Fibroblast of skin of abdomen (primary cell): ENCODE measurements at places on chromosomes 1 and 21.

DNA sequence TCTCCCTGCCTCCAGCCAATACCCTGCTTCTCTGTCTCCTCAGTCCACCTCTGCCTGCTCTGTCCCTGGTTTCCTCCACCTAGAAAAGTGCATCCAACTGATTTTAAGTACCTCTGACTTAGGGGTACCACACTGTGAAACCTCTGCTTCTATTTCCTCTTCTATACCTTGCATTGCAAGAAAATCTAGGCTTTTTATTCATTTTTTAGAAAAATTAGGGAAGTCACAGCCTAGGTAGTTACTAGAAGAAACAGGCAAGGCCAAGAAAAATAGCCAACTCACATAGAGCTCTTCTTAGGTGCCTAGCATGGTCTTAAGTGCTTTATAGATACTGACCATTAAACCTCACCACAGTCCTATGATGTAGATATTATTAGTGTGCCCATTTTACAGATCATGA is 39.1 kb downstream of the HIVEP3 start:
- no peak for DNase-seq

DNA sequence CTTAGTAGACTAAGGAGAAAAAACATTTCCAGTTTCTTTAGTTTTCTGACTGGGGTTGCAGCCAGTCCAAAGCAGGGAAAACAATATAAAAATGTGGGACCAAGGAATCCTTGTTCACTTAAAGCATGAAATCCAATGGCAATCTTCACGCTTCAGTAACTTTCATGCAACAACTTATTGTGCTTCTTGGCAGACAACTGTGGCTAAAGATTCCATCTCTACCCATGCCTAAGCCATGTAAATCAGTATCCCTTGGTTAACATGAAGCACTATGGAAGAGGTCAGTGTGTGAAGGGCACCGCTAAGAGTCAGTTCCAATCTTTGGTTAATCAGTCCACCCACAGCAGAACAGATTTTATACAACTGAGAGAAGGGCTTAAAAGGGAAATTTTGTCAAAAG is 201.8 kb upstream of the GREM2 start:
- DNase-seq, result no peak

GRCh38 chr1:9340864-9341263 is 48.2 kb downstream of the SPSB1 start:
- no peak for DNase-seq

GRCh38 chr1:16907870-16908758 is 12.3 kb downstream of the RNU1-2 start:
- DNase-seq, result no peak

GRCh38 chr1:93878501-93878888 is 511 bp downstream of the DNTTIP2 start:
- no peak for DNase-seq

- no peak for DNase-seq
Observed at GRCh38 chr1:211896958-211897357, 66.4 kb upstream of the LPGAT1 start.

DNA sequence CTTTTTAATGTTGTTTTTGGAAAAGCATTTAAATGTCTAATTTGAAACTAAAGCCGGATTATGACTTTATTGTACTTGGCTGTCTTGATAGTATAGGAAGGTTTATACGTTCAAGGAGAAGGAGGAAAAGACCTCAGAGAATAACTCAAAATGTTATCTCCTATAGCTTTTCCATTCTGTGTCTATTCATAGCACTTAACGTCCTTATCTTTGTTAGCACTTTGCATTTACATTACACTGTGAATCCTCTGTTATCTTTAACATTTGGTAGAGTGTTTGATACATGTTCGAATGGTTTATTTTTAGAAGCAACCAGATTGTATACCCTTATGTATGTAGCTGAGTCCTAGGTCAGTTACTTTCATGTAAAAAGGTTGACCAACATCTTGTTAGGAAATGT is 50.8 kb upstream of the PODN start:
- DNase-seq, result no peak

DNA sequence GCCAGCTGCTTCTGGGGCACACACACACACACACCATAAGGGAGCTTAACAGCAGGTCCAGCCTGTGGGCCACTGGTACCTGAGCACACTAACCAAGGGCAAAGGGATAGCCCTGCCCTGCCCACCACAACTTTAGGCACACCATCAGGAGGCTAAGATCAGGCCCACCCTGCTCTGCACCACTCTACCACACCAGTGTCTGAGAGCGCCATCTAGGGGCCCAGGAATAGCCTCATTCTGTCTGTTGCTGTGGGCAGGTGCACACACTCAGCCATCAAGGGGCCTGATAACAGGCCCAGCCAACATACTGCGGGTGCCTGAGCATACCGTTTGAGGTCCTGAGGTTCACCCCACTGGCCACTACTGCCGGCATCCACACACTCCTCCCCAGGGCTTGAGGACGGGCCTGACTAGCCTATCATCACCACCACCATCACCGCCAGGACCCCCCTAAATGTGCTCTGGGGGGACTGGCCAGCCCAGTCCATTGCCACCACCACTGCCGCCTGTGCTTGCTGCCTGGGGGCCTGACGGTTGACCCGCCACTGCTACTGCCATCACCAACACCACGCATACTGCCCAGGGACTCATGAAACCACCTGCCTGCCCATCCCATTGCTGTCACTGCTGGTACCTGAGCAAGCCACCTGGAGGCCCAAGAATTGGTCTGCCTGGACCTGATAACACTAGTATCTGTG is 31.3 kb downstream of the NSL1 start:
- DNase-seq, result no peak

- no peak for DNase-seq
Observed at GRCh38 chr1:22569269-22569668, 6.0 kb downstream of the EPHA8 start.

- no peak for DNase-seq
Observed at GRCh38 chr21:40242586-40243265, 375.5 kb downstream of the PCP4 start.

GRCh38 chr1:48697066-48697707 is 79.5 kb downstream of the BEND5 start:
- DNase-seq, result peak; percentile 27

DNA sequence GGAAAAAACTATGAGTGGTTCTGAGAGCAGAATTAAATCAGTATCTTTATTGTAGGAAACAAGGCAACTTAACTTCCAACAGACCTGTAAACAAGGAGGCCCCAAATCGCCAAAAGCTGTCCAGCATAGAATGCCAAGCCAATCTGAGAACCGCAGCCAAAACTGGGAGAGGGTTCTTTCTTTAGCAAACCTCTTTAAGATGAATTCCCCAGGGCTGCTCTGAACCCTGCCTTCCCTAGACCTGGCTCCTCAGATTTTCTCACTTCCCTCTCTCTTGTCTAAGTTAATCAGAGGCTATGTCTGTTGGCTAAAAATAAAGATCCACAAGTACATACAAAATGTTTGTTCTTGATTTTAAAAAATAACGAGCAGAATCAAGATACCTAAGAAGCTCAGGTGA is 141.4 kb downstream of the SMYD3 start:
- DNase-seq, result no peak

GRCh38 chr1:214460304-214460916 is 91.0 kb downstream of the PTPN14 start:
- no peak for DNase-seq

DNA sequence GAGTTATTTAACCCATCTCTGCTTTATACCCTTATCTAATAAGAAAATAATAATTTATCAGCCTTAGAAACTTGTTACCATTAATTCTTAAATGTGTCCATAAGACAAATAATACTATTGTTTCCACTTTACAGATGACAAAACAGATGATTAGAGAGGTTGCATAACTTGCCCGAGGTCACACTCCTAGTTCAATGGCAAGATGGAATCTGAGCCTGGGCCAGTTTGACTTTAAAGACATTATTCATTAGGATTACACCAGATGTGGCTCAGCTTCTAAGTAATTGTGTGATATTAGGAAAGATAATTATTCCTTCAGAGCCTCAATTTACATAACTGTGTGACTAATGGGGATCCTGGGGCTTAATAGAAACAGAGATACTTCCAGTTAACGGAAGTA is 42.3 kb upstream of the KCNK2 start:
- no peak for DNase-seq

GRCh38 chr1:222233444-222234158 is 314.3 kb downstream of the HHIPL2 start:
- no peak for DNase-seq

- no peak for DNase-seq
Observed at GRCh38 chr1:239872626-239873025, 219.1 kb upstream of the FMN2 start.

DNA sequence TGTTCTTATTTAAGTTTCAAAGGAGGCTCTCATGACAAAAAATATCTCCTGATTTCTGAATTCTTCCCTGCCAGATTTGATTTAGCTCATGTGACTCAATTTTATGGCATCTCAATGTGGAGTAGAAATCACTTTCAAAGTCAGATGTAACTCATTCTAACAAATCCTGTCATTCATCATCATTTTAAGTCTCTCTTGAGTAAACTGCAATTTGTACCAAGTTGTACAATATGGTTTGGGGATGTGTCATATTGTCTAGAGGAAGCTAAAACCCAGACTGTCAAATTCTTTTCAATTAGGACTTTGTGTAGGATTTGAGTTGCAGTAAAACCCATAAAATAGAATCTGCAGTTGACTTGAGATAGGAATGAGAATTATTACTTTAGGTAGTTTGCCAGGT is 2101.0 kb downstream of the NCAM2 start:
- DNase-seq, result no peak

DNA sequence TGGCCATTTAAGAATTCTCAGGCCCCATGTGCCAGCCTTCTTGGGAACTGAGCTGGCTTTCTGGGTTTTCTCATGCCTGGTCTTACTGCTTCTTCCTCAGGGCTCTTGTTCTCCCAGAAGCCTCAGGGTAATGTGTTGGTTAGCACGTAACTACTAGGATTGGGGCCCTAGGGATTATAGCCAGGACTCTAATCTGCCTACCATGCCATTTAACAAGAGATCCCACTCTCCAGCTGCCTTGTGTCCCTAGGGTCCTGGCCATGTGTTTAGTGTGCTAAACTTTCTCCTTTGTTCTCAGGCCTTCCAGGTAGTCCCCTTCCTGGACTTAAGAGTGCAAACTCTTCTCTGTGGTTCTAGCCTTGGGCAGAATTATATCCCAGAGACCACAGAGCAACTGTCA is 2.2 kb upstream of the SH3BGRL3 start:
- DNase-seq, result no peak

GRCh38 chr1:94602316-94602715 is 60.8 kb upstream of the F3 start:
- peak; percentile 31 for DNase-seq

GRCh38 chr1:210260096-210260495 is 27.5 kb downstream of the SERTAD4 start:
- no peak for DNase-seq

DNA sequence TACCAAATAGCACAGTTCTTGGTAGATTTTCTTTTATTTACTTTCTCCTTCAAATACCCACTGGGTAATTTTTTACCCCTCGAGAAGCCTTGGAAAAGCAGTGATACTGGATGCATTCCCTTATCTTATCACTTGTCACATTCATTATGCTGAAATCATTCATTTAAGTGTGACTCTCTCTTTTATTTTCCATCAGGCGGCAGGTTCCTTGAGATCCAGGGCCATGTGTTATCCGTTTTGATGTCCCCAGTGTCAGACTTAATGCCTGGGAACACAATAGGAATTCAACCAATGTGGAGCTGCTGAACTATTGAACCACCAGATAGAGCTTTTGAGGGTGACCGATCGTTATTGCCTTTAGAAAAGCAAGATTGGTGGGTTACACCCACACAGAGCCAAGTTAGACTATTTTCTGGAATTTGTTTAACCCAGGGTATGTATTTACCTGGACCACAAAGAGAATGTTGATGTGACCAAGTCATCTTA is 51.5 kb upstream of the ATP5PO start:
- no peak for DNase-seq

GRCh38 chr21:46098303-46099141 is 610 bp downstream of the COL6A2 start:
- peak; percentile 51 for DNase-seq

GRCh38 chr1:218983433-218983832 is 190.2 kb upstream of the LYPLAL1 start:
- no peak for DNase-seq

GRCh38 chr1:55310505-55310971 is 95.4 kb upstream of the USP24 start:
- peak; percentile 98 for DNase-seq

DNA sequence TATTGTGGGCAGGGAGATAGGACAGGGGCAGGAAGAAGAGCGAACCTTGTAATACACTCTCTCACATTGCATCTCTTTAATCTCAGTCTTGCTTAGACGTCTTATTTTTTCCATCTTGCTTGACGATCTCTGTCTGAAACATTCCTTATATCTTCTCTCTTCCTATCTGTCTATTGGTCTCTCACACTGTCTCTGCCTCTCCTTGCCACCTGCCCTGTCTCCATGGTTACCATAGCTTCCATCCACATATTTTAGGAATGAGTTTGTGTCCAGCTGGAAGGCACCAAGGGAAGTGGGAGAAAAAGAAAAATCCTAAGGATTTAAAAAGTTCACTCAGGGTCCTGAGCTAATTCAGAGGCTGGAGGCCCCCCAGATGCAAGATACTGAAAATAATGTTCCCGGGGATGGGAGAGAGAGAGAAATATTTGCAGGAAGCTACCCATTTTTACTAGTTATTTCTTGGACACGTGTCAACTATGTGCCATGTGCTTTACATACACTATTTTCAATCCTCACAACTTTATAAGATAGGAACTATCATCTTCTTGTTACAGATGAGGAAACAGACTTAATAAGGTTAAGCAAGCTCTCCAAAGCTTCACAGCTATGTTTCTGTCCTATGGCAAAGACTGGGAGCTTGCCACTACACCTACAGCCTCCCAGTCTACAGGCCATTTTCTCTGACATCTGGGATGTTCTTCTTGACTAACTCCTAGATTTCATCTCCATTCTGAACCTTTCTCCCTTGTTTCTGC is 933 bp downstream of the ANKRD34A start:
- peak; percentile 84 for DNase-seq

- DNase-seq, result no peak
Observed at GRCh38 chr1:231957359-231957758, 330.8 kb downstream of the DISC1 start.

DNA sequence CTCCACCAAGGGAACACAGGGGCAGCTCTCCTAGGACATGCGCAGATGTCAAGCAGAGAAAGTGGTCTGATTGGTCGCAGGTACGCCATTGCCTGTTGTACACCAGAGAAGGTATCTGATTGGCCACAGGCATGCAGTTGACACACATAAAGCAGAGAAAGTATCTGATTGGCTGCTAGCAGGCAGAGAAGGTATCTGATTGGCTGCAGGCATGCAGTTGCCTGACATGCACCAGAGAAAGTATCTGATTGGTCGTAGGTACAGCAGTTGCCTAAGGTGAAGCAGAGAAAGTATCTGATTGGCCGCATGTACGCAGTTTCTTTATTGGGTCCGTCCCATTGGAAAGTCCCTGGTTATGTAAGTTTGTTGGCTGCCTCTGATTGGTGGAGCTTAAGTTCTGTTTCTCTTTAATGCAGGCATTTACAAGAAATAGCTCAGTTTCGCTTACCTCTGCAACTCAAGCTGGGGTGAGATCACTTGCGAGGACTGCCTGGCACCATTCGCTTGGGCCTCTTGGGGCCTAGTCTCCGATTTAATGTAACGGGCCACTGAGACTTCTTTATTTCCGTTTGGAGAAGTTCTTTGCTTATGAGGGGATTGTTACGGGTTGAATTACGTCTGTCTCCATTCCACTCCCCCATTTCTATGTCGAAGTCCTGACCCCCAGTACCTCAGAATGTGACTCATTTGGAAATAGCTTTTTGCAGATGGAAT is 74.2 kb downstream of the SIK1 start:
- peak; percentile 29 for DNase-seq
